ENCODE measurements at places on chromosomes 12 and 14.

- DNase-seq: peak; percentile 86
Observed at GRCh38 chr12:2291182-2291832, 238.5 kb downstream of the CACNA1C start.

DNA sequence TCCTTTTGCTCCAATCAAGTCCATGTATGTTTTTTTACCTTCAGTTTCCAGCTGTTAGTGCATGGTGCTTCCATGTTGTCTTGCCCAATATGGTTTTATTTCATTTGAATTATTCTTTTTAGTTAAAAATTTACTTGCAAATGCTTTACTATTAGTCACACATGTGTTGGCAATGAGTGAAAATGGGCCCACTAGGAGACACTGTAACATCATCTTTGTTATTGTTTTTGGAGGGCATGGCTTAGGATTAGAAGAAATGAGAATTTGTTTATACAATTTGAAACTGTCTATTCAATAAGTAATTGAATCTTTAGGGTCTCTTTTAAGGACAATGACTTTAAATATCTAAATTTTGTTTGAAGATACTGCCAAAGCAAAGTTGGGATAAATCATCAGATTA, 133.7 kb downstream of the BRMS1L start:
- DNase-seq: no peak

DNA sequence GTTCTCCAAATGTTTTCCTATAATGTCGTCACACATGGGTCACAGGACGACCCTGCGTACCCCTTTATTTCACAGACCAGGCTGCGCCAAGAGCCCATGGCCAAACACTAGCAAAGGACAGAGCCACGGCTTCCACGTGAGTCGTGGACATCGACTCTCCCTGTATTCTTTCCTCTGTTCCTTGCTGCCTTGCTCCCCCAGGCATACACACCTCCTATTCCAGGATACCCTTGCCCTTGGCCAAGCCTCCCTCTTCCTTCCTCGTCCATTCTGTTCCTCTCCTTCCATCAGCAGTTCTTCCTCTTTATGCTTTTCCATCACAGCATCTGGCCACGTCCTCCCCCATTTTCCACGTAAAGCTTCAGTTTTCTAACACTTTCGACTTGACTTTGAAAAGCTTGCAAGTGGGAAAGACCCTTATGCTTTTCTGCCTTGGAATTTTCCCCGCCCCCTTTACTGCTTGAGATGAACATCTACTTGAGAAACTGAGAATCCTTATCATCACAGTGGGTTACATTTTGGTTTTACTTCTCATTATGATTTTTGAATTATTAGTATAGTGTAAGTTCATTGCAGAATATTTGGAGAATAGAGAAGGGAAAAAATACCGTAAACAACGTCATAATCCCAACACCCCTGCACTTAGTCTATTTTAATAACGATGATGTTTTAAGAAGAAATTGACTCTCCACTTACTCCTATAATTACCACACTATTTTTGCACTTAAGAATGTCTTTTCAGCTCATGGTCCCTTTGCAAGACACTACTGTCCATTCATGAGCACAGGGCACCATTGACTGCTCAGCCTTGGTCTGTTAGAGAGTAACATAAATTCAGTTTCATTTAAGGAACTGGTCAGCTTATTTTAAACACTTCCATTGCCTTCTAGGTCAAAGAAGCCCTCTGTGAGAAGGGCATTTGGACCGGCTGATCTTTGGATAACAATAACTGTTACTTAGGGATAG, 15.8 kb upstream of the NINJ2 start:
- no peak for DNase-seq

GRCh38 chr14:51593397-51593796, 58.3 kb upstream of the FRMD6 start:
- DNase-seq: peak; percentile 4

GRCh38 chr12:7100239-7100638, 8.0 kb upstream of the C1R start:
- DNase-seq: no peak

GRCh38 chr12:5756338-5756842, 188.7 kb downstream of the ANO2 start:
- no peak for DNase-seq

Measured in inflammatory macrophage treated with lipopolysaccharide for 1 hour (primary cell).